ENCODE measurements at places on chromosomes 4 and X.

GRCh38 chr4:41406113-41406516, 131.8 kb upstream of the LIMCH1 start:
- no peak for DNase-seq

DNA sequence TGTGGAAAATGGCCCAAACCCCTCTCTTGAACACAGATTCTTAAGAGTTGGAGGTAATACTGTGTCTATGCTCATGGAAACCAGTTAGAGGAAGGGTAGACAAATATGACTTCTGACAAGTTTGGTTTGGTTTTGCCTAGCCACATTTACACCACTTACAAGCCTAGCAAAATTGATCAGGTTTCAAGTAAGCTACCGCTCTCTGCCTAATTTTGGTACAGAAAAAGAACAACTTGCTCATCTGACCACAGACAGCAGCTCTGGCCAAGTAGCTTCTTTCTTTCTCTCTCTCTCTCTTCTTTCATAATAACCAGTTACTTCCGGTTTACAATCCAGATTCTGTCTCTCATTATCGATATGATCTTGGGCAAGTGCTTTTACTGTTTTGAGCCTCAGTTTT, 260.0 kb downstream of the GLUD2 start:
- DNase-seq: no peak

DNA sequence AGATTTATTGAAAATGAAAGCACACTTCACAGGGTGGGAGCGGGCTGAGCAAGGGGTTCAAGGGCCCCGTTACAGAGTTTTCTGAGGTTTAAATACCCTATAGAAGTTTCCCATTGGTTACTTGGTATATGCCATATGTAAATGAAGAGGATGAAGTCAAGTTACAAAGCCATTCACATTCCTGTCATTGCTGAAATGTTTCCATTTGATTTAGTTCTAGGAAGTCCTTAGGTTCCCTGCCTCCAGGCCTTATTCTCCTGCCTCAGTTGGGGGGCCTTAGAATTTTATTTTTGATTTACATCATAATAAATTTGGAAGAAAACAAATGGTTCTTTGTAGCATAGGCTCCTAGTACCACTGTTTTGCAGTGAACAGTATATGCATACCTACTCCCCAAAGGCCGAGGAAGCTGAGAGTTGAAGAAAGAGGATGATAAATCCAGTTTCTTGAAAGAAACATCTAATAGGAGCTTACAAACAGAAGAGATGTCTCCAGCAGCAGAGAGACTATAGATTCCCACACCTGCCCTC, 31.8 kb downstream of the SERTM2 start:
- DNase-seq: no peak

DNA sequence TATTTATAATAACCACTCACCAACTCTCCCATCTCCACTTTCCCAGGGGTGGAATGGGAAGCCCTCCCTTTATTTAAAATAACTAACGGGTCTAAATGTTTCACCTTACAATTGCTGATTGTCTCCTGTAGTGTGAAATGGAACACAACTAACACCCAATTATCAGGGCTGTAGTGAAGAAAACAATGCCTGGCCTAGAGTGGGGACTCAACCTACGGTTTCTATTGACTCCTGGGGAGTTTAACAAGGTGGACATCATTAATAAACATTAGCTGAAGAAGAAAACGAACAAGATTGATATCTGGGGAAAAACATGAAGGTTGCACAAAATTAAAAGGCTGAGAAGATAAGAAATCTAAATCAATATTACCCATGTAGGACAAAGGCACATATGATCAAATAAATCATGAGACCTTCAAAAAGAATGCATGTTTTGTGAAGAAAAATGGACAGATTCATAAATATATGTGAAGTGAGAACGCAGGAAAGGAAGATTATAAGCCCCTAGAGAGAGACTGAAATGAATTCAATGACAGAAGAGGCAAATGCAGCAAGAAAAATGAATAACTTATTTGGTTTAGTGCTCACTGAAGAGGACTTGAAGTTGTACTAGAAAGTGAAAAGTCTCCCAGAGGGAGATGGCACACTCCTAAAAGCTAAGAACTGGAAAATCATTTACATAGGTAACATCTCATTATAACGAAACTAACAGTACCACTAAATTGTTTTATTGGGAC, 593.0 kb upstream of the AADAT start:
- DNase-seq: no peak

GRCh38 chr4:3516061-3516835, 16.0 kb downstream of the LRPAP1 start:
- no peak for DNase-seq

- DNase-seq: no peak
Measured at GRCh38 chr4:26510334-26510964, 20.2 kb upstream of the CCKAR start.

- no peak for DNase-seq
Measured at GRCh38 chr4:142480244-142480643, 365.9 kb downstream of the INPP4B start.

DNA sequence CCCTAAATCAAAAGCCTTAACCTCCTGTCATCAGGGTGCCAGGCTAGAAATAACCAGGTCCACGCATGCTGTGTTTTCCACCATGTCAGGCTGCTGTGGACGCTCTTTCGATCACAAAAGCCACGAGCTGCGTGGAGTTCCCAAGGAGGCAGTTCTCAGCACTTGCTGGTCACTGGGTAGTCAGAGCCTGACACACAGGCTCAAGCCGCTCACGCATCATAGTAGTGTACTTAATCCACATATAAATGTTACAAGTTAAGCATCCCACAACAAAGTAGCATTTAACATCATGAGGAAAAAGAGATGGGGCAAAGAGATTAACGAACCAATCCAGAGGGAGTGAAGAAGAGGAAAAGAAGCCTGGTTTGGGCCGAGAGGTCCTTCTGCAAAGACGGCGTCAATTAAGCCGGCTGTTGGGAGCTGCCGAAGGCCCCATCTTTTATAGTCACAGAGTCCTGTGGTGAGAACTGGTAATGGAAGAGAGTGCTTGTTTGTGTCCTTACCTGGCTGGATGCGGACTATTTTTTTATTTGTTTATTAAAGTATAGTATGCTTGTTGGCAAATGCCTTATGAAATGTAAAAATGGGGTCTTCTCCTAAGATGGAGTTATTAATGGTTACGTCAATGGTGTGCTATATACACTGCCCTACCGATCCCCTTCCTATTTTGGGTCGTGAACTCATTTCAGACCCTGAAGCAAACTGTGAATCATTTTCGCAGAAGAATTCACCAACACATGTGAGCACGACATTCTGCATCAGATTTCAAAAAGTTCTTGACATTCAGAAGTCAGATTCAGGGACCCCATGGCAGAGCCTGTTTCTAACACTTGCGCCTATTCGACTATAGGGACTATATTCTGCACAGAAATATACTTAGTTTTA, 675 bp downstream of the PRIMPOL start:
- no peak for DNase-seq

GRCh38 chr4:109913596-109914241, 1.0 kb downstream of the EGF start:
- no peak for DNase-seq

DNA sequence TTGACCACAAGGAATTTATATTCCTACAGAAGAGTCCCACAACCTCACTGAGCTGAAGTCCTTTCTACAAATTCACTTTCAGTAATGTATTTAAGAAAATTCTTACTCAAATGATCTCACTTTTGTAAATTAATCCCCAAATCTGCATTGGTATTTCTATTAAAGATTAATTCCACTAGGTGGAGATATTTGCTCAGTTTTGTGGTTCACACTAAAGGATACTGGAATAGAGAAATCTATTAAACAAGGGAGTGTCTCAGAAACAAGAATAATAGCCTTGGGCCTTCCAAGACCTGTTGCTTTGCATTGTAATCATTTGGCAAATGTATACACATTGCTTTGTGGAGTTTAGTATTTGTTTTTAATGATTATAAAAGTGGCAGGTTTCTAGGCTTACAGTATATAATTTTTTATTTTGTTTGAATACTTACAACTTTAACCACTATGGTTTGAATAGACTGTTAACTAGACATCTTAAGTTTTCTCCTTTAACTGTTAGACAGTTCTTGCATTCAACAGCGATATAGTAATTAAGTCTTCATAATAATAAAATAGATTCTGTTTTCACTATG, 25.9 kb downstream of the CFAP299 start:
- DNase-seq: no peak
